ENCODE measurements at places on chromosomes 1 and 21.

DNA sequence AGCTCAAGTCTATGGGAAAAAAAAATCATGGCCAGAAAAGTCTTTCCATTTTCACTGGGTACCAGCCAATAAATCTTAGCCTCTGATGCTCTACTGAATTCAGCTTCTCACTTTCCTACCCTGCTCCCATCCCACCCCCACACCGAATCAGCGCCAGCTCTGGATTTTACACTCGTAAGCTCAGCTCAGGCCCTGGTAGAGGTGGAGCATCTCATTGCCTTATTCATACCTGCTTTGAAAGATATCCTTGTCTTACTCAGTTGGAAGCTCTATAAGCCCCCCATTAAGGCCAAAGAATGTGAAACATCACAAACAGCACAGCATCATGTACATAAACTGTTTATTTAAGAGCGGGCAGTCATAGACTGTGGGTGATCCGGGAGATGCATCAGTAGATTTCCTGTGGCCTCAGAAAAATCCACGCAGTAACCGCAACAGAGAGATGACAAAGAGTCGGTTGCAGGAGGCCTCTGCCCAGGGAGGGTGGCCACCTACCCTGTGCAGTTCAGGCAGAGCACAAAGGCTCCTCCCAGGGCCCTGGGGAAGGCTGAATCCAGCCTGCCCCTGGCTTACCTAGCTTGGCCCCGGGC lies 36.4 kb upstream of the ETS2 start:
- DNase-seq = peak; percentile 33

DNA sequence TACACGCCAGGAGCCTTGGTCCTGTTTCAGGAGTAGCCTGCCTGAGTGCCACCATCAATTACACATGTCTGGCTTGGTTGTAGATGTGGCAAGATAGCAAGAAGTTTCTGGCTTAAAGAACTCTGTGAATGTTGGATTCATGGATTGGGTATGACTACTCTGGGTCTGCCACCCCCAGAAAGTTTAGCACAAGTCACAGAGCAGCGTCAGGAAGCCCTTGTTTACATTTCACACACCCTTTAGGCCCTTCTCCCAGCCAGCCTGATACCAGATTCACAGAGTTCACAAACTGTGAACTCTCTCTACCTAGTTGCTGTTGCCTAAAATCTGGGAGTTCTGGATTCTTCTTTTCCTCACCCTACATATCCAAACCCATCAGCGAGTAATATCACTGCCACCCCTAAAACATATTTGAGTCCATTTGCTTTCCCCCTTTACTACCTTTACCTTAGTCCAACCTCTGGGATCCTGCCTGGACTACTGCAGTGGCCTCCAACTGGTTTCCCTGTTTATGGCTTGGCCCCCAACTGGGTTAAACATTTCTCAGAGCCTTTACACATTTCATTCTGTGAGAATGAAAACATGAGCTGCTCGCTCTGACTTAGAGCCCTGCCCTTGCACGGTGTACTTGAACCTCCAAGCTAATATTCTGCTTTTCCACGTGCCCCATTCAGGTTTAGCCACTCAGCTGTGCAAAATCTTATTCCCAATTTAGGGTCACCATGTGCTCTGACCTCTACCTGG lies 4.1 kb upstream of the CCDC24 start:
- DNase-seq = peak; percentile 25

GRCh38 chr1:56709269-56709880 lies 64.3 kb downstream of the PRKAA2 start:
- peak; percentile 67 for DNase-seq

DNA sequence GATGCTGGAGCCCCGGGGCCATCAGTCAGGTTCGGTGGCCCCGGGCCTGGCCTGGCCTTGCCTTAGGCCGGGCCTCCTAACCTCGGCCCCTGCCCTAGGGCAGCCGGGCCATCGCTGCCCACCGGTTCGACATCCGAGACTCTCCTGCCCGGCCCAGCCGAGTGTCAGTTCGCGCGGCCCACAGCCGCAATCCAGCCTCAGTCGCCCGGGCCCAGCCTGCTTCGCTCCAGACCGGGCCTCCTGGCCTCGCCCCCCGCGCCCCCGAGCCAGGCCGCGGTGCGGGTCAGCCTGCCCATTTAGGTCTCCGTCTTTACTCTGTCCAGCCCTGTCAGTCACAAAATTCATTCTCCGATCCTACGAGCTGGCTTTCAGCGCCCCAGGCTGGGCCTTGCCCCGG lies 777 bp downstream of the LRRC41 start:
- DNase-seq = peak; percentile 43

- no peak for DNase-seq
These were observed 2.3 kb downstream of the ZBTB37 start for GRCh38 chr1:173870252-173871075.

DNA sequence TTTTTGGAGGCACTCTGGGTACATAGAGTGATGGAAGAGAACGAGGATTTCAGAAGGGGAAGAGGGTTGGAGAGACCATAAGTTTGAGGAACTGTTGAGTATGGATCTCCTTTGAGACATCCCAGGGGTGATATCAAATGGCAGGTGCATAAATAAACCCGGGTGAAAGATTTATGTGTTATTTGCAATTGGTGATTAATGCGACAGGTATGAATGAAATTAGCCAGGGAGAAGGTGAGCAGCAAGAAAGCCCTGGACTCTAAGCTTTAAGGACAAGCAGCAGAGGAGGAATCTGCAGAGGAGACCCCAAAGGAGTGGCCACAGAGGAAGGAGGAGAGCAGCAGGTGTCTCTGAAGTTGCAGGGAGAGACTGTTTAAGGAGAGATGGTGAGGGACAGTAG lies 8.8 kb upstream of the REN start:
- no peak for DNase-seq

DNA sequence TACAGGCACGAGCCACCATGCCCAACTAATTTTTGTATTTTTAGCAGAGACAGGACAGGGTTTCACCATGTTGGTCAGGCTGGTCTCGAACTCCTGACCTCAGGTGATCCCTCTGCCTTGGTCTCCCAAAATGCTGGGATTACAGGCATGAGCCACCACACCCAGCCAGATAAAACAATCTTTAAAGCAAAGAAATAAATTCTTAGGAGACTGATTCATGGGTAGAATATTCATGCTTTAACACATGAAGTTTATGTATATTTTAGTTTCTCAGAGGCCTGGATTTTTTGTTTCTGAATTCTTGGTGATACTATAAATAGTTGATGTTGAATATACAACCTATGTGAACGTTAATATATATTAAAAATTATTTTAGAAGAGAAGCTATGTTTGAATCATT lies 127.4 kb upstream of the KIAA1614 start:
- no peak for DNase-seq

DNA sequence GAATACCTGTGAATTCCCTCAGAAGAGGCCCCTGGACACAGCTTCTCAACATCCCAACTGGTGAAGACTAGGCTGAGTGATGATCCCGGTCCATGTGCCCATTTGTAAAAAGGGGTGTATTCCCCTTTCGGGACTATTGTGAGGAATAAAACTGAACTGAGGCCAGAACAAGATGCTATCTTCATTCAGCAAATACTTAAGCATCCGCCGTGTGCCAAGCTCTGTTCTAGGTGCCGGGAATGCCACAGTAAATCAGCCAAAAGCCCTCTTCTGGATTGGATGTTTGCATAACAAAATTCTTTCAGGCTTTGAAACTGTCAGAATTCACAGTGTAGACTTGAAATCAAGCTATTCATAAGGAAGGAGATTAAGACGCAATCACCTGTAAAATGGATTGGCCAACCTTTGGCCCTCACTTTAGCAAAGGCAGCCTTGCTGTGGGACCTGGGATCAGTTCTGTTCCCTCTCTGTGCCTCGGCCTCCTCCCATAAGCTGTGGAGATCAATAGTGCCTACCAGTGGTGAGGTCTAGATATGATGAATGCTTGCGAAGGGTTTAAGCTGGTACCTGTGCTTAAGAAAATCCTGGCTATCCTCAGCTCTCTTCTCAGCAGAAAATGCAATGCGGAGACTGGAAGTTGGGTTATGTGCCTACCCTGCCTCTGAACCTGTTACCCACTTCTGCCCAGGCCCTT lies 1.8 kb downstream of the ALPL start:
- DNase-seq = peak; percentile 7

GRCh38 chr1:38992412-38993111 lies 1.5 kb downstream of the AKIRIN1 start:
- DNase-seq = no peak

DNA sequence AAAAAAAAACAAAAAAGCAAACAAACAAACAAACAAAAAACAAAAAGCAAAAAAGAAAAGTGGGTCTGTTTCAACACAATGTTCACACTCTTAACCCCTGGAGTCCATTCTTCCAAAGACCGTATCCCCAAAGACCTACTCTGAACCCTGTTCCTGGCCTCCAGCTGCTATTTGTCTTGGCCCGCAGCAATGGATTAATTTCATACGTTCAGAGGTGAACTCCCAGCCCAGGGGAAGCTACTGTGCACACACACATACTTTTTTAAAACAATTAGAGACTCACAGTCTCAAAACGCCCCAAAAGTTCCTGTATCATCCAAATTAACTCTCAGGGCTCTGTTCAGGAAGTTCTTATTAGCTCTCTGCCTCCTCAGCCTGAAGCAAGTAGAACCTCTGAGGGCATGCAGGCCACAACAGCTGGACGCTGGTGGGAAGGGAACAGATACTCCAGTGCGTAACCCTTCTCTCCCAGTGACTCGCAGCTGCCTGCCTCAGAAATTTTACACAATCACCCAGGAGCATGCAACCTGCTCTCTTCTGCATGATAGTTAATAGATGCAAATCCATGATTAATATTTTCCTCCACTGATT lies 395.4 kb downstream of the RRAGC start:
- DNase-seq = no peak

DNA sequence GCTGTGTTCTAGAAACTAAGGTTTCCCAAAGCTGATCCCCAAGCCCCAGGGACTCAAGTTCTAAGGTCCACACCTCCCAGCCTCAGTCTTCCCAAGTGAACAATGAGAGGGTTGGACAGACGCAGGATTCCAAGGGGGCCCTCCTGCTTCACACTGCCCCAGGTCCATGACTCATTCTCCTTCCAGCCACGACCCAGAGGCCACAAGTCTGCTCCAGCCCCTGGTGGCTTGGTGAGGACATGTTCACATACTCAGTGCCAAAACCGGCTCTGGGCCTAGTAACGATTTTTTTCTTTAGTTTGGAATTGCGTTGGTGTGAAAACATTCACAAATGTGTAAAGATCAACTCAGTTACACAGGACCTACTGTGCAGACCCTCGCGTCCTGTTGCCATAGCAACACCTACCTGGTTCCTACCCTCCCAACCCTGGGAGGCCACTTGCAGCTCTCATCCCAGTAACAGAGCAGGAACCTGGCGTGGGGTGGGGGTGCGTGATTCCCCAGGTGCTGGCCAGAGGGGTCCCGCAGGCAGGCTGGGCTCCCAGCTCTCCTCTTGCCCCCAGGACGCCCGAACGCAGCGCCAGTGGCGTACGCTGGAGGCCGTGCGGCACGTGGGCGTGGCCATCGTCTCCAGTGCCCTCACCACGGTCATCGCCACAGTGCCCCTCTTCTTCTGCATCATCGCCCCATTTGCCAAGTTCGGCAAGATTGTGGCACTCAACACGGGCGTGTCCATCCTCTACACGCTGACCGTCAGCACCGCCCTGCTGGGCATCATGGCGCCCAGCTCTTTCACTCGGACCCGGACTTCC lies 57.0 kb downstream of the DISP3 start:
- no peak for DNase-seq

DNA sequence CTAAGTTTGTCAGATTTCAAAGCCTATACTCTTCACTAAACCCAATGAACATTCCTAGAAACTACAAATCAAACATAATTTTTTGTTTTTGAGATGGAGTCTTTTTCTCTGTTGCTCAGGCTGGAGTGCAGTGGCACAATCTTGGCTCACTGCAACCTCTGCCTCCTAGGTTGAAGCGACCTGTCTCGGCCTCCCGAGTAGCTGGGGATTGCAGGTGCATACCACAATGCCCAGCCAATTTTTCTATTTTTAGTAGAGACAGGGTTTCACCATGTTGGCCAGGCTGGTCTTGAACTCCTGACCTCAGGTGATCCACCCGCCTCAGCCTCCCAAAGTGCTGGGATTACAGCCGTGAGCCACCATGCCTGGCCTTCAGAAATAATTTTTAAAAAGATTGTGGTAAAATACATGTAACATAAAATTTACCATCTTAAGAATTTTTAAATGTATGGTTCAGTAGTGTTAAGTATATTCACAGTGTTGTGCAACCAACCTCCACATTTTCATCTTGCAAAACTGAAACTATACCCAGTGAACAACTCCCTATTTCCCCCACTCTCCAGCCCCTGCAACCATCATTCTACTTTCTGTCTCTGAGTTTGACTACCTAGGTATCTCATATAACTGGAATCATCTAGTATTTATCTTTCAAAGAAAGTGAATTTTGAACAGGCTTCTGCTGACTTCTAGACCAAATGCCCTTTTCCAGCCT lies 2.7 kb upstream of the CFAP141 start:
- DNase-seq = no peak

DNA sequence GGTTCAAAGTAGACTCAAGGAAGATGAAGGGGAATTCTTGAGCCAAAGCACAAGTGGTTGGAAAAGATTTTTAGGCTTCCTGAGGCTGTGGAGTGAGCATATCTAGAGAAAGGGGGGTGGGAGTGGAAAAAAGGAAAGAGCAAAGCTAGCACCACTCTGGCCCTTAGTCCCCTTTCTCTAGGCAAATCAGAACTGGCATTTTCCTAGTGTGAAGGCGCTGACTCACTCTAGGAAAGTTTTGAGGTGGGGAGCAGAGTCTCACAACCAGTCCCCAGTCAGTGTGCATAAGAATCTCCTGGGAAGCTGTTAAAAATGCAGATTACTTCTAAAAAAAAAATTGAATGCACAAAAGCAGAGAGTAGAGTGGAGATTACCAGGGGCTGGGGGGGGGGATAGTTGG lies 3.4 kb upstream of the GPR89B start:
- DNase-seq = no peak

DNA sequence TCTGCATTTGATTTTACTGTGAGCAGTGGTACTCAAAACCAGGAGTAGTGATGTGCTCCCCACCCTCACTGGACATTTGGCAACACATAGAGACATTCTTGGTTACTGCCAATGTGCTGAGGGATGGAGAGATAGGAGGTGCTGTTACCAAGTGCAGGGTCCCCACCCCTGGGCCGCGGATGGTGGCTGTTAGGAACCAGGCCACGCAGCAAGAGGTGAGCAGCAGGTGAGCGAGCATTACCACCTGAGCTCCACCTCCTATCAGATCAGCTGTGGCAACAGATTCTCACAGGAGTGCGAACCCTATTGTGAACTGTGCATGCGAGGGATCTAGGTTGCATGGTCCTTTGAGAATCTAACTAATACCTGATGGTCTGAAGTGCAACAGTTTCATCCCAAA lies 95.7 kb downstream of the AKT3 start:
- no peak for DNase-seq

All from AG10803 (cell line).